ENCODE measurements at places on chromosomes 13 and 19.

- peak; percentile 21 for DNase-seq
These were observed 14.5 kb upstream of the CERS4 start for GRCh38 chr19:8194528-8195267.

DNA sequence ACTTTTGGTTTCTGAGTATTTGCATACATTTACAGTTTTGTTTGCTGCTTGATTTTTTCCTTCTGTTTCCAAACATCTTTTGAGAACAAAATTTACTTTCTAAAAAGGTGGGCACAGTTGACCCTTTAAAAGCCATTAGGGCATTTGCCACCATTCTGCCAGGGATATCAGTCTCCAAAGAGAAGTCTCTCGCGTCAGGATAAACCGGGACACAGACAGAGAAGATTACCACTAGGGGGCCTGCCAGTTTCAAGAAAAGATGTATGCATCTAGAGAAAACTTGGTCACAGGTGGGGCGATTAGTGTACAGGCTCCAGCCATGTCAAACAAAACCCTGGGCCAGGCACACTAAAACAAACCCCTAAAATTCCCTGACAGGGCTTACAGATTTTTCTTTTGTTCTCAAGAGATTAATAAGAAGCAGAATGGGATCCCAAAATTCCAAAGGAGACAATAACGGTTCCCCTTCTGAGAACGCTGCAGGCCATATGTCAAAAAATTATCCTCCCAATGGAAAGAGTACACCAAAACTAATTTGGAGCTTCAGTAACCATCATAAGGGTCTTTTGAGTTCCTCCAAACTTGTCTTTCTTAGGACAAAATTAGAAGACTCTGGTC lies 10.7 kb upstream of the PABPC3 start:
- DNase-seq, result peak; percentile 31

GRCh38 chr13:105805892-105806627 lies 729.4 kb downstream of the EFNB2 start:
- no peak for DNase-seq

DNA sequence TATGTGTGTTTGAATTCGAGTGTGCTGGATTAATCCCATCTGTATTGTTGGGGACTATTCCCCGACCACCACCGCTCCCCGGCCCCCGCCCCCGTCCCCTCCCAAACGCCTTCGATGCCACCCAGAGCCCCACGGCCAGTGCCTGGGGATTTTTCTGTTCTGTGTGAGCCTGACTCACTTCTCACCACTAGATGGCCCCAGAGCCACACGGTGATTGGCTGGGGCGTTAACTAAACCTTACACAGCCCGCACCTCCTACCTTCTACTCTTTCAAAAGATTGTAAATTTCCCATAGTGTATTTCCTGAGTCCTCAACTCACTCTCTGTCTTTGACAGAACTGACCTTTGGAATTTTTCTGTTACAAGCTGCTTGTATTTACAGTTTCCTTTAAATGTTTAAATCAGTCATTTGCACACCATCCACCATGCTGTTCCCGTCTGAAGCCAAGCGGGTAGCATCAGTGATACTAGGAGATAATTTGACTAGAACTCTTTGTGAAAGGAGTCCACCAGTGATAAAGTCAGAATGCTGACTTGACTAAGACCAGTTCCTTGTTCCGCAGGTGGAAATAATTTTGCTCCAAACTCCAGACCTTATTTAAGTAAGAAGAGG lies 61.4 kb downstream of the RFX2 start:
- DNase-seq, result peak; percentile 72

GRCh38 chr13:80430561-80430960 lies 89.6 kb upstream of the SPRY2 start:
- DNase-seq, result no peak

Measured in inflammatory macrophage treated with lipopolysaccharide for 4 hours (primary cell).